Stimulated activated CD8-positive, alpha-beta memory T cell treated with anti-CD3 and anti-CD28 coated beads, Interleukin-2, amount 100 ng/mL, for 1 hour (primary cell): ENCODE measurements at places on chromosomes 3 and 15.

DNA sequence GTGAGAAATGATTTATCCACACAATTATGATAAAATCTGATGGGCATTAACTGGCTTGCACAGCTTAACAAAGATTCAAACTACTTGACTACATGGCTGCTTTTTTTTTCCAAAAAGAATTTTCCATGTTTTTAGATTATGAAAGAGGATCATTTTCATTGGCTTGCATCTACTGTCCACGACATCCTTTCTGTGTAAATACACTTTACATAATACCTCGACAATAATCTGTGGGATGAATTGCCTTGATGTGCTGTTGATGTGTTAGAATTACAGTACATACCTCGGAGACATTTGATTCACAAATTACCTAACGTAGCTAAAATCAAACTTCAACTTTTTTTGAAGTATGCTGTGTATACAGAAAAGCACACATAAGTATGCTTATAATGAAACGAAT, 104.4 kb downstream of the PPP2R3A start:
- no peak for DNase-seq

DNA sequence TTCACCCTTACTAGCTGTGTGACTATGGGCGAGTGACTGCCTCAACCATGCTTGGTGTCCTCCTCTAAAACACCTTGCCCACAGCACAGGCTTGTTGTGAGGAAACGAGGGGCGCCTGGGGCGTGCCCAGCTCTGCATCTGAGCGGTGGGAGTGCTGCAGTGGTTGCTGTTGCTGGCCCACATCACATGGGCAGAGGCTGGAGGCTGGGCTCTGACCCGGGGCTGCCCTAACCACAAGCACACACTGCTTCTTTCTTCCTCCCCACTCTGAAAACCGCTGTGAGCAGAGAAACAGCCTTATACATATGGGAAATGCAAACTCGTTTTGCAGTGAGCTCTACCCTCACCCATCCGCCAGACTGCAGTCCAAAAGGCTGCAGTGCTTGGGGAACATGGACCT, 74.8 kb upstream of the RPL32 start:
- peak; percentile 18 for DNase-seq

DNA sequence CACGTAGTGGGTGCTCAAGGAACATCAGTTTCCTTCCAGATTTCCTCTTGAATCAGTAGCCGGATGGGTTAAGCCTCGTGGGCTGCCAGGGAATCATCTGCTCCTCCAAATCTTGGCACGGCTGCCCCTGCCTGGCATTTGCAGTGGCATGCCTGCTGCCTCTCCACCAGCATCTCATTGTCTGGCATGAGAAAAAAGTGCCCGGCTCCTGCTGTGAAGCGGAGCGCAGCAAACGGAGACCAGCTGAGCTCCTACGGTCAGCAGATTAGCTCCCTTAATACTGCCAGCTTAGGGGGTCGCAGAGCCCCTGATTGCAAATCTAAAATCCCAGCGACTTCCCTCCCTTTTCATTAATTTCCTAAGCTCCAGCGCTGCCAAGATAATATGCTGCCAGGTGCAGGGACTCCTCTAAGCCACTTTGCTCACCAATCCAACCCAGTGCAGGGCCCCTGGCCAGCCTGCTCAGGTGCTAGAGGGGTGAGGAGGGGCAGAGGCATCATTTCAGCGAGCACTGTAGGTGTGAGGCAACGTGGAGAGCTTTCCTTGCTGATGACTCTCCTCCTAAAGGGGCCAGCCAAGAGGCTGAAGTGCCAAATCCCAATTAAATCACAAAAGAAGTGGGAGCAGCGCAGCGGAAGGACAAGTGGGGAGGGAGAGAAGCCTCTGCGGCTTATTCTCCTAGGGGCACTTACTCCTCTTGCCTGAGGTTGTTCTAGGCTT, 49.6 kb upstream of the ST8SIA2 start:
- DNase-seq: no peak

GRCh38 chr3:100621251-100621650, 11.8 kb downstream of the ADGRG7 start:
- no peak for DNase-seq

- no peak for DNase-seq
Measured at GRCh38 chr3:8317661-8318649, 183.7 kb upstream of the LMCD1 start.

GRCh38 chr3:72634128-72634527, 214.1 kb downstream of the SHQ1 start:
- no peak for DNase-seq

- no peak for DNase-seq
Measured at GRCh38 chr3:124200407-124200806, 208.5 kb upstream of the ROPN1 start.

DNA sequence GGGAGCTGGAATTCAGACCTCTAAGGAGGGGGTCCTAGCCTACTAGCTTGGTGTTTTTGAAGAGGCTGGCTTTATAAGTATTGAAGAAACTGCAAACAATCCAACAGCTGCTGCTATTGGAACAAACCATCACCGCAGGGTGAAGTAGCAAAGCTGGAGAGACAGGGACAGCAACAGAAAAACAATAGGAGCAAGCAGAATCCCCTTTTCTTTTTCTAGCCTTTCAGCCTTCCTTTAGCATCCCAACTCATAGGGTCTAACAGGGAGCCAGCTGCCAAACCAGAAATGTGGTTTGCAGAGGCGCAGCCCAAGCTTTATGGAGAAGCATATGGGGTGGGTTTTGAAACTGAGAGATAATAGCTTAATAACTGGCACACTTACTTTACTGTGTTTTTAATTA, 106.2 kb upstream of the CHMP2B start:
- no peak for DNase-seq

- no peak for DNase-seq
Measured at GRCh38 chr15:78951841-78952238, 7.0 kb upstream of the CTSH start.

GRCh38 chr3:180409170-180409569, 192.8 kb upstream of the TTC14 start:
- no peak for DNase-seq

GRCh38 chr15:69045802-69046201, 31.3 kb downstream of the NOX5 start:
- DNase-seq: no peak

- no peak for DNase-seq
Measured at GRCh38 chr3:136093771-136094170, 102.4 kb downstream of the MSL2 start.

DNA sequence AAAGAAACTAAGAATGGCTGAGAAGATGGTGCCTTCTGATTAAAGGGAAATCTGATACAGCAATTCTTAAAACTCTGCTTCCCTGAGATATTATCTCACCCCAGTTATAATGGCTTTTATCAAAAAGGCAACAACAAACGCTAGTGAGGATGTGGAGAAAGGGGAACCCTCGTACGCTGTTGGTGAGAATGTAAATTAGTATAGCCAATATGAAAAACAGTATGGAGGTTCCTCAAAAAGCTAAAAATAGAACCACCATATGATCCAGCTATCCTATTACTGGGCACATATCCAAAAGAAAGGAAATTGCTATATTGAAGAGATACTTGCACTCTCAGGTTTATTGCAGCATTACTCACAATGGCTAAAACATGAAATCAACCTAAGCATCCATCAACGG, 65.1 kb downstream of the GOLIM4 start:
- no peak for DNase-seq

DNA sequence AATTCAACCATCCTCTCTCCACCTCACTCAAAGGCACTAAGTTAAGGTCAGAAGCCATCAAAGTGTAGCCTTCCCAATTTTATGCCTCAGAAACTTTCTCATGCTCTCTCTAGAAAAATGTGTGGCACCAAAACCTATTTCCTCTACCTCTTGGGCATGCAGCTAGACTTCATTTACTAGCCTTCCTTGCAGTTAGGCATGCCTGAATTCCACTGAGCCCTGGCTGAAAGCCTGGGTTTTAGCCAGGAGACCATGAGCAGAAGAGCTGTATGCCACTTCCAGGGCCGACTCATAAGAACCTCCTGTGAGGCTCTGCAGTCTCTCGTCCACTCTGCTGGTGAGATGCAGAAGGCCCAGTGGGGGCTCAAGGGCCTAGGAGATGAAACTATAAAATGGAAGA, 145.0 kb downstream of the MYLK start:
- DNase-seq: no peak

GRCh38 chr15:68148039-68148438, 57.1 kb downstream of the CALML4 start:
- no peak for DNase-seq

- no peak for DNase-seq
Measured at GRCh38 chr3:191499307-191500080, 38.5 kb downstream of the PYDC2 start.

- no peak for DNase-seq
Measured at GRCh38 chr3:161551697-161552096, 55.1 kb downstream of the OTOL1 start.

- DNase-seq: no peak
Measured at GRCh38 chr3:150889106-150889505, 16.1 kb downstream of the MINDY4B start.

DNA sequence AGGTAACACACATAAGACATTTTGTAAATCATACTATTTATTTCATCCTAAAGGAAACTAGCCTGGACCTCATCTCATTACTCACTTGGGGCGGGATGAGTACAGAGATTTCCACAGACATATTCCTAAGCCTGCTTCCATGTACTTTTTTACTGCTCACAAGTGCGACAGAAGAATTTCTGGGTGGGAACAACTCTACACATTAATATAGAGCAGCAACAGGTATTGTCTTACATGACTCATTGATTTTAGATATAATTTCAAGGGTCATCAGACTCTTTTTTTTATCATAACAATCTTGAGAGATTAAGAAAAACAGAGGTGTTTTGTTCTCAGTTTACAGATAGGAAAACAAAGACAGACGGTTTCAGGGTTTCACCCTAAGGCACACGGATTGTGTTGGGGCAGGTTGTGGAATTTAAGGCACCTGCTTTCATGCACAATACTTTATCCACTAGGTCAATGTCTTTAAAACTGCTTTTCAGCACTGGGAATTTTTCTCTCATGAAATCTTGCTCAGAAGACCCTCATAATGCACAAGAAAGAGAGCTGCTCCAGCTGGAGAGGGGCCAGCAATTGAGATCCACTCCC, 186.7 kb upstream of the CDIN1 start:
- DNase-seq: no peak

- no peak for DNase-seq
Measured at GRCh38 chr3:123388811-123389627, 59.9 kb downstream of the ADCY5 start.

DNA sequence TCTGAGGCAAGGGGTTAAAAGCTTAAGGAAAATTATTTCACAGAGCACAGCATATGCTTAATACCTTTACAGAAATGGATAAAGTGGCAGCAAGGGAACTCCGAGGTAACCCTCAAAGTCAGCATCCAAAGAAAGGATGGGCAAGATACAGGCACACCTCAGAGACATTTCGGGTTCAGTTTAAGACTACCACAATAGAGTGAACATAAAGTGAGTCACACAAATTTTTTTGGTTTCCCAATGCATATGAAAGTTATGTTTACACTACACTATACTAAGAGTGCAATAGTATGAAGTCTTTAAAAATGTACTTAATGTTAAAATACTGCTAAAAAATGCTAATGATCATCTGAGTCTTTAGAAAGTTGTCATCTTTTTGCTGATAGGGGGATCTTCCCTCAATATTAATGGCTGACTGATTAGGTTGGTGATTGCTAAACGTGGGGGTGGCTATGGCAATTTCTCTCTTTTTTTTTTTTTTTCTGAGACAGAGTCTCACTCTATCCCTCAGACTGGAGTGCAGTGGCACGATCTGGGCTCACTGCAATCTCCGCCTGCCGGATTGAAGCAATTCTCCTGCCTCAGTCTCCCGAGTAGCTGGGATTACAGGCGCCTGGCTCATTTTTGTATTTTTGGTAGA, 10.0 kb downstream of the UBR1 start:
- no peak for DNase-seq

- DNase-seq: no peak
Measured at GRCh38 chr3:60573494-60573893, 677.8 kb downstream of the FHIT start.

DNA sequence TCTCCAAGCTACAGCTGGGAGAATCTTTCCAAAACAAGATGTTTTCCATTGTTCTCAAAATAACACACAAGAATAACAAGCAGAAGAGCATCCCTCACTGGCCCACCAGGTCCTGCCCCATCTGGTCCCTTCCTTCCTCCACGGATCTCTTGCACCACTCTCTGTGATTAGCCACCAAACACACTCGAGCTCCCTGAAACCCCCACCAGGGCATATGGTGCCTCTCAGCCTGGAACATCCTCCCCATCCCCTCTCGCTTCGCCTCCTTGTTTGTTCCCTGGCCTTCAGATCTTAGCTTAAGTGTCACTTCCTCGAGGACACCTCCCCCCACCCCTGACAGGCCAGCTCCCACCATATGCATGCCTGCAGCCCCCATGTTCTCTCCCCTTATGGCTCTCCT, 496.6 kb upstream of the PROK2 start:
- DNase-seq: no peak

- no peak for DNase-seq
Measured at GRCh38 chr3:190192087-190192486, 71.4 kb upstream of the P3H2 start.

DNA sequence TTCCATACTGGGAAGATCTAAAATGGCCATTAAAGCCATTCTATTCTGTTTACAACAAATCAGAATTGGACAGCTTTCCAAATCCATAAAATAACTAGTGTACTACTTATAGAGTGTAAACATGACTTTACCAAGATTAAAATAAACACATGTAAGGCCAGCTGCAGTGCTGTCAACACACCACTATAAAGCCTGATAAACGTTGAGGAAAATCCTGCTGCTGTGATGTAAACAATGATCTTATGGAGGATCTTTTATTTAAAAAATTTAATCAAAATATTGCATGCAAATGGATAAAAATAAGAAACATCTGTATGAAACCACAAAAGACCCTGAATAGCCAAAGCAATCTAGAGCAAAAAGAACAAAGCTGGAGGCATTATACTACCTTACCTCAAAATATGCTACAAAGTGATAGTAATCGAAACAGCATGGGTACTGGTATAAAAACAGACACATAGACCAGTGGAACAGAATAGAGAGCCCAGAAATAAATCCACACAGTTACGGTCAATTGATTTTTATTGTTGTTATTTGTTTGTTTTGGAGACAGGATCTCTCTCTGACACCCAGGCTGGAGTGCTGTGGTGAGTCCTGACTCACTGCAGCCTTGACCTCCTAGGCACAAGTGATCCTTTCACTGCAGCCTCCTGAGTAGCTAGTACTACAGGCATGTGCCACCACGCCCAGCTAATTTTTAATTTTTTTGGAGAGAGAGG, 428.8 kb upstream of the C2CD4B start:
- DNase-seq: no peak

DNA sequence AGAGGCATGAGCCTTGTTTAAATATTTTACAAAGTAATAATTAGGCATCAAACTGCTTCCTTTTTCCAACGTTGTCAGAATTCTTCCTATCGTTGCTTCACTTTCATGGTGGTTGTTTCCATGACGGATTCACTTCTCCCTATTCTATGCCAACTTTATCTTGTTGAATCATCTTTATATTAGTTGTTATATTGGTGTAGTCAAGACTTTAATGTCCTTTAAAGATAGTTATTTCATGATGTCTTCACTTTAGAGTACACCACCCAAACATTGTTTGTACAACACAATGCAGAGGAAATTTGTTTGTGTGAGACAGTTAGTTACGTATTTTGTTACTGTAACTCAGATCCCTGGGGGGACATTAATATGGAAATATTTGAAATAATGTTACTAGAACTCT, 61.9 kb downstream of the CRYBG3 start:
- no peak for DNase-seq
